ENCODE measurements at places on chromosomes 6 and 20.

DNA sequence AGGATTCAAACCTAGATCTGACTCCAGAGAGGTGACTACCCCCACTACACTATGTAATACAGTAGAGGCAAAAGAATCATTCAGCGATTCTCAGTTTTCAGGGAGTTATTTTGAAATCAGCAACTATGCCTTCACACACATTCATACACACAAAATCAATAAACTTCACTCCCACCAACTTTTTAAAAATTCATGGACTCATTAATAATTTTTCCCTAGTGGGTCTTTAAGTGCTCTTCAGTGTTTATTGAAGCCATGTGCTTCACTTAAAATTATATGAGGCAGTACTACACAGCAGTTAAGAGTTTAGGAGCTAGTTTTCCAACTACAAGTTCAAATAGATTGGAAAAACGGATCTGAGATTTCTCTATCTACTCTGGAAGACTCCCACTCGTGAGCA is 452.7 kb upstream of the ADGRB3 start:
- DNase-seq: no peak

GRCh38 chr6:118709859-118710350 is 58.5 kb upstream of the CEP85L start:
- peak; percentile 76 for DNase-seq

DNA sequence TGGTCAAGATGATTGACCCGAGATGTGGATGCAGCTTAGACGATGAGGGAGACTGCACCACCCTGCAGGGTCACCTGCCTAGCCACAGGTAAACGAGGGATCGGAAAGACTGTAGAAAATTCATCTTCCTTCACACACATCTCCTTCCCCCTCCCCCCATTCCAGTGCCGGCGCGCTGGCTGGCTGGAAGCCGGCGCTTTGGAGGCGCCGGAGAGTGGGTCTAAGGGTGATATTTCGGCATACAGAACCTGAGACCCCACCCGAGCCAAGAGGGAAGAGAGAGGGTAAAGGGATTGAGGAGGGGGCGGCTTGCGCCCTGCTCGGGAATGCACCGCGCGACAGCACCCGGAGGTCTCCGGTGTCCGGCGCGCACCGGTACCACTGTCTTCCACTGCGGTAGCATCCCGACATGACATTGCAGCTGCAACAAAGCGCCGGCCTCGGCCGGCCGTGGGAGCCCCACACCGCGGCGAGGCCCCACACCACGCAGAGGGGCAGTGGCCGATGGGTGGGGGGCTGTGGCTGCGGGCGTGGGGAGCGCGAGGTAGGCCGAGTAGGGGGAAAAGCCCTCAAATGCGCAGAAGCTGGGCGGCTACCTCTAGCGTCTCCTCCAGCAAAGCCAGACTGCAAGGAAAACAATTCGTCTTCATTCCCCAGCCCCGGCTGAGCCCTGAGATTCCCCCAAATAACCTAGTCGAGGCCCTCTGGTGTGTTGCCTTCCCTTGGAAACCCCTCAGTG is 984 bp downstream of the TNFRSF21 start:
- DNase-seq: peak; percentile 12

DNA sequence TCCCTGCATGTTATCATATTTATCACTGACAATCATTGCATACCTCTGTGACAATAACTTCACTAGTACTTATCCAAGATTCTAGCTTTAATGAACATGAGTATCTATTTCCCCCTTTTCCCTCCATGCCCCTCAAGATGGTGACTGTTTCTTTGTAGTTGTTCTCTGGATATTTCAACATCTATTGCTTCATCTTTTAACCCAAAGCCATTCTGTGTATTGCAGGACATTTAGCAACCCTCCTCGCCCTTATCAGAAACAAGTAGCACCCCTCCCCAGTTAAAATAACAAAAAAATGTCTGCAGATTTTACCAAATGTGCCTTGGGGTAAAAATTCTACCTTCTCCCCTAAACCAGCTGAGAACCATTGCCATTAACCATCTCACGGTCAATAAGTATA is 979.8 kb upstream of the MANEA start:
- no peak for DNase-seq

GRCh38 chr20:34222208-34222607 is 19.0 kb upstream of the ASIP start:
- DNase-seq: no peak

DNA sequence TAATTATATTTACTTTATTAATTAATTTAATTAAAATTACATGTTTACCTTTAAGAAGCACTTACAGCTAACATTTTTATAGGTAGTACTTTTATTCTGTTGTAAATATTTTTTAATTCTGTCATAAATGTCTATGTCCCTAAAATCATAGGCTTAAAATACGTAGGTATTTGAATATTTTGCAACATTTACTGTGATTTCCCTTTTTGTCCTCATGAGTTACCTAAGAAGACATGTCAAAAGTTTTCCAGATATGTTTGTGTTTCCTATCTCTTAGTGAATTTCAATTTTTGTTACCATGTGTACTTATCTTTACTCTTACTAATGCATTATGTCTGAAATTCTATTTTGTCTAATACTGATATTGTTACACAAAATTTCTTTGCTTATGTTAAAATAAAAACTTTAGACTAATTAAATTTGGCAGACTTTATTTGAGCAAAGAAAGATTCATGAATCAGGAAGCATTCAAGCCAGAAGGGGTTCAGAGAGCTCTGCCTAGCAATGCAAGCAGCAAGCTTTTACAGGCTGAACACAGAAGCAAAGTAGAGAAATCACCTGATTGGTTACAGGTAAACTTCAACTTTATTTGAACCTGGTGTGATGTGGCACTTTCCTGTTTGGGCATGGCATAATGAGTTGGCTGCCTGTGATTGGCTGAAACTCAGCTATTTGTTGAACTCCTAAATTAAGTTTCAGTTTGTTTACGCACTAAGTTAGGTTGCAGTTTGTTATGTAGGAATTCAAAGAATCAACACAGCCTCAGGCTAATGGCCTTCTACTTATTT is 123.2 kb upstream of the TMEM170B start:
- DNase-seq: no peak

- DNase-seq: peak; percentile 70
Measured at GRCh38 chr20:45347936-45348778, at the start of gene SDC4. SDC4 (minus strand) TSS chr20:45348424; CDS start chr20:45348384, 40 bp downstream.

DNA sequence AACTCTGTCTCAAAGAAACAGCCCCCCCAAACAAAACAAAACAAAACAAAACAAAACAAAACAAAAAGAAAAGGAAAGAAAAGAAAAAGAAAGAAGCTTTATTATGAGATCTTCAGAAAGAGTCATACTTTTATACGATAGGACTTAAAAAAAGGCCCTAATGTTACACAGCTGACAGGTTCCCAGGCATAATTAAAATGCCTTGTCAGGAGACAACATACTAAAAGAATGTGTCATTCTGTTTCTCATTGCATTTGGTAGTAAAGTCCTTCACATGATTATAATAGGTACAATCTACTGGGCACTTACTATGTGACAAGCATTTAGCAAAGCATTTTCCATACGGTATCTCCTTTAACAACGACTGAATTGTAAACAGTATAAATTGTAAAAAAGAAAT is 36.4 kb upstream of the RPN2 start:
- no peak for DNase-seq

All from stimulated activated CD4-positive, alpha-beta T cell treated with anti-CD3 and anti-CD28 coated beads, Interleukin-2, amount 100 ng/mL, for 24 hours (primary cell).